MG63 (cell line): ENCODE measurements at places on chromosomes 7 and 10.
A peak's percentile ranks its signal among the peaks of the same experiment; 100 is the strongest.

DNA sequence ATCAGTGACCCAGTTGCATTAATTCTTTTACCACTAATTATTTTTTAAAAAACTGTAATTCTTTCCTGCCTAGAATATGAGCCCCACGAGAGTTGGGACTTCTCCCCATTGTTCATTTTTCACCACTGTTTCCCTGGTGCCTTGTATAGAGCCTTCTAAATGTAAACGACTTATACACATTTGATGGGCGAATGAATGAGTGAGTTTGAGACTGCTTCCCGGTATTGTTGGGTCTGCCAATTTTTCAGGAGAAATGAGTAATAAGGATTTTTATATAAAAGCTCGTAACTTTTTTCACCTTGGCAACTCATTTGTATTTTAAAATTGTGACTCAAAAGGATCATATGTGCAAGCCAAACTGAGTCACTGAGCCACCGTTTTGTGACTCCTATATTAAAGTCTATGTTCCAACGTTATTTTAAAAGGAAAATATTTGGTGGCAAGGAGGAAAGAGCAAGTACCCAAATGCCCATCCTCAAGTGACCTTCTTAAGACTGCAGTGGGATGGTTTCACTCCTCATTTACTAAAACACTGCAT is 621.3 kb downstream of the KCNMA1 start:
- DNase-seq, result peak; percentile 28

DNA sequence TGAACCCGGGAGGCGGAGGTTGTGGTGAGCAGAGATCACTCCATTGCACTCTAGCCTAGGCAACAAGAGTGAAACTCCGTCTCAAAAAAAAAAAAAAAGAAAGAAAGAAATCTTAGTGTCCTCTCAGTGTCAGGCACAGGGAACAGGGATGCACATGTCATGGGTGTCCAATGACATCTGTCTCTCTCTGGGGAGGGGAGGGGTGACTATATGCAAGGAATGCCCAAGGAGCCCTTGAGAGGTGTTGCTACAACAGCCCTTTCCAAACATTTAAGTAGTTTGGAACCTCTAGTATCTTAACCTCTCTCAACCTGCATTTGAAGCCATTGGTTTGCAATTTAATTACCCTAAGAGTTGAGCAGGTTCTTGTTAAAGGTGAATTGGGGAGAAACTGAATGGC is 28.9 kb downstream of the PDLIM1 start:
- no peak for DNase-seq

GRCh38 chr10:126331101-126331500 is 57.2 kb downstream of the ADAM12 start:
- no peak for DNase-seq

GRCh38 chr7:54783952-54784351 is 24.9 kb upstream of the SEC61G start:
- no peak for DNase-seq
